ENCODE measurements at places on chromosomes 5 and 9. TPM values are rescaled to one million over a fixed set of nuclear protein-coding genes. Genes with fewer than 3 reads are reported as not detected.

CCL28 gene
- 0.95 TPM for total RNA-seq

- H3K27me3 ChIP-seq: no peaks in the 10 kb centered on the region
- no peaks in the 10 kb centered on the region for H3K36me3 ChIP-seq
- no peak overlapping the region for H3K4me3 ChIP-seq
- no peak overlapping the region for H3K27ac ChIP-seq
- DNase-seq: no peak
Observed at GRCh38 chr5:8288334-8288733, 419.4 kb downstream of the MTRR start.

DOLPP1 gene
- total RNA-seq: 17.7 TPM

ANKRD18B gene
- total RNA-seq: 12.2 TPM

GRCh38 chr5:64822320-64822719 lies 53.6 kb downstream of the CWC27 start:
- DNase-seq: peak; percentile 32
- H3K27me3 ChIP-seq: no peaks in the 10 kb centered on the region
- H3K36me3 ChIP-seq: no peaks in the 10 kb centered on the region
- no peak overlapping the region for H3K27ac ChIP-seq
- no peak overlapping the region for H3K4me3 ChIP-seq
- H3K4me1 ChIP-seq: peaks cover 31% of the 10 kb centered on the region
